Hepatocyte (in vitro differentiated cells): ENCODE measurements at places on chromosomes 2 and 18.
A peak's percentile ranks its signal among the peaks of the same experiment; 100 is the strongest.

GRCh38 chr2:232299927-232300674, 78.5 kb upstream of the ALPP start:
- DNase-seq = no peak

DNA sequence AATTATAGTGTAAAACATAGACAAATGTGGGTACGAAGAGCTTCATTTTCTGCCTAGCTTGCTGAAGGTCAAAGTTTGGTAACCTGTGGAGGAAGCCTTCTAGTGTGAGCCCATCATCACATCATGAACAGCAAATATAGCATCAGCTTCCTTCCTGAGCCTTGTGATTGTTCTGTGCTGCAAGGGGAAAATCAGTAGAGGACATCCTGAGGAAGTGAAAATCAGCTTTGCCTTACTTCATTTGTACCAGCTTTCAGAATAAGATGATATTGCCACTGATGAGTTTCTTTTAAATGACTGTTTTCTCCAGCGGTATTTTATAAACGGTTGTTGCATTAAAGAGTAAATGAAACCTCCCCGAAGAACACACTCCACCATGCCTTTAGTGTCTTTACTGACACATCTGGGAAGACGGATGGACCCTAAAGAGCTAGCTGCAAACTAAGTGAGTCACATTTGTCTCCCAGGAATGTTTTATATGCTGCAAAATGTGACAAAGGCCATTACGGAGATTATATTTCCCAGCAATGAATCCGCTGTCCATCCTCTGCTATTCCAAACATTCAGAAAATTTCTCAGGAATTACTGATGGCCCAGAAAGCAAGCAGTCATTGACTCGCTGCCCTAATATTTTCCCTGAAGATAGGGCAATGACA, 1272.8 kb downstream of the SUCLG1 start:
- DNase-seq = no peak

DNA sequence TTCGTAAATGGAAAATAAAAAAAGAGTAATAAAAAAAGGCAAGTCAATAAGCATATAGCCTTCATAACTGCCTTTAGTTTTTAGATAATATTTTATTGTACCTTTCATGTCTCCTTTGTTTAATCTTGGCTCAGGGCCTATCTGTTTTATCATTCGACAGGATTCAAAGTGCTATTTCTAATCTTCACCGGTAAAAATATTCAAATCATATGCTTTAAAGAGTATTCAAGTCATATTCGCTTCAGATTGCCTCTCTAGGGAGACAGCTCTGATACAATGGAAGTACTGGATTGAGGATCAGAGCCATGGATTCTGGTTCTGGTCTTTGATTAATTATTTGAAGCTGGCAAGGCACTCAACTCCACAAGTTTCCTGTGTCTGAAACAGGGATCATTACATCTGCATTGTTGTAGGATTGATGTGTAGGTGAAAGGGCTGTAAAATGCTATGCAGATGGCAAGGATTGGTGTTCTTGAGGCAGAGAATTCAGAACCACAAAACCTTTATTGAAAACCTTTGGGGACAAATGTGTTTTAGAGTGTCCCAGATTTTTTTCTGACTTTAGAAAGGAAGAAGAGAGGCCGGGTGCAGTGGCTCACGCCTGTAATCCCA, 84.3 kb upstream of the RAPH1 start:
- DNase-seq = no peak

- no peak for DNase-seq
Observed at GRCh38 chr2:186695081-186695756, 1.4 kb downstream of the FAM171B start.

DNA sequence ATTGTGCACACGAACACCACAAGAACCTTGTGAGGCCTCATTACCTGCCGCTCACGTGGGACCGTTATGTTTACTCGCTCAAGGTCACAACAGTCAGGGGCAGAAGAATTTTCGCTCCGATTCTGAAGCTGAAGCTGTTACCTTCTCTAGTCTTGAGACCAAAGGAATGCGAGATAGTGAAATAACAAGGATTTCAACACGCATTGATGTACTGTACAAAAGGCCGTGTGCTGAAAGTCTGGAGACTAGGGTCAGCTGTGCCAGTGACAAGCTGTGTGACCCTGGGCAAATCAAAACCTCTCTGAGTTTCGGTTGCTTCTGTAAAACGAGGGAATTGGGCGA, 583 bp downstream of the NEMP2 start:
- peak; percentile 43 for DNase-seq

DNA sequence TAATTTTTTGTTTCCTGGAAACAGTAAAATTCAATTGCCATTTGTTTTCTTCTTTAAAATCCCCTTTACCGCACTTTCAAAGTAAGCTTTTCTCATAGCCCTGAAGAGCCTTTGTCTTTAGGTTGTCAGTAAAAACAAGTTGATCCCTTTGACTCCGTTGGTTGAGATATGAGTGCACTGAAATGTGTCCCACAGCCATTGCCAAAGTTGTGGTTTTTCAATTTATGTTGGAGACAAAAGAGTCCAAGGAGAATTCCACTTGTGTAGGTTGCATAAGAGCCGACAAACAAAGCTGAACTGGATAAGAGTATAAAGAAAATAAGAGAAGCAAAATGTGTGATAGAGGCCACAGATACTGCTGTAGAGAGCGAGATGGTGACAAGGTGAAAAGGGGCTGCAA, 26.1 kb upstream of the HNMT start:
- no peak for DNase-seq

- DNase-seq = peak; percentile 50
Observed at GRCh38 chr2:25421820-25422411, 80.2 kb upstream of the DNMT3A start.

GRCh38 chr2:8515864-8516533, 165.9 kb upstream of the ID2 start:
- DNase-seq = no peak

DNA sequence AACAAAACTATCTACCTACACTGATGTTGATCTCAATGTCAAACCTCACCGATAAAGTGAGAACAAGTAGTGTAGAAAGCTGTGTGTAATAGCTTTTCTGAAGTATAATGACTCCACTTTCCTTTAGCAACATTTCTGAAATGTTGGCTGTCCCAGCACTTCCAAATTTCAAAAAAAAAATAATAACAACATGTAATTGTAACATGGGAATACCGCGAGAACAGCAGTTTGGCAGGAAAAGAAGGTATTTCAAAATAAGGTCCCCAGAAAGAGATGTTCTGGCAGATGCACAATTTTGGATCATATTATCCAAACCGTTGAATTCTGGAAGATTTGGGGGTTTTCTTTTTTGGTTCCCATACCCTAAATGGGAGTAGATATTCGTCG, 352.0 kb downstream of the ARHGAP15 start:
- DNase-seq = no peak

GRCh38 chr2:109280804-109281203, 151.8 kb downstream of the SH3RF3 start:
- DNase-seq = no peak

DNA sequence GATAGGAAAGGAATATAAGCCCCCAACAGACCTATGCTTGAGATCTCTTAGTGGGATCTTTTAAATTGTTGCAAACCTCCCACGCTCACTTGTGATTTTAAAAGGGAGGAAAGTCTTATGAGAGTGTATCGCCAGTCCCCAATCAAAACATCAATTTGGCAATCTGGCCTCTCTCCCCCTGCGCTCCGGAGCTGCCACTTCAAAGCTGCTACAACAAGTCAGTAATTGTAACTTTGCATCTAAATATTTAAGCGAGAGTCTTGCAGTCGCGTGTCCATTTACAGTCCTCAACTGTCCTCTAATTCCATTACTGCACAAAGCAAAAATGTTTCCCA, 8.4 kb downstream of the PAX3 start:
- no peak for DNase-seq

GRCh38 chr18:11987527-11987926, 6.2 kb downstream of the IMPA2 start:
- DNase-seq = no peak

DNA sequence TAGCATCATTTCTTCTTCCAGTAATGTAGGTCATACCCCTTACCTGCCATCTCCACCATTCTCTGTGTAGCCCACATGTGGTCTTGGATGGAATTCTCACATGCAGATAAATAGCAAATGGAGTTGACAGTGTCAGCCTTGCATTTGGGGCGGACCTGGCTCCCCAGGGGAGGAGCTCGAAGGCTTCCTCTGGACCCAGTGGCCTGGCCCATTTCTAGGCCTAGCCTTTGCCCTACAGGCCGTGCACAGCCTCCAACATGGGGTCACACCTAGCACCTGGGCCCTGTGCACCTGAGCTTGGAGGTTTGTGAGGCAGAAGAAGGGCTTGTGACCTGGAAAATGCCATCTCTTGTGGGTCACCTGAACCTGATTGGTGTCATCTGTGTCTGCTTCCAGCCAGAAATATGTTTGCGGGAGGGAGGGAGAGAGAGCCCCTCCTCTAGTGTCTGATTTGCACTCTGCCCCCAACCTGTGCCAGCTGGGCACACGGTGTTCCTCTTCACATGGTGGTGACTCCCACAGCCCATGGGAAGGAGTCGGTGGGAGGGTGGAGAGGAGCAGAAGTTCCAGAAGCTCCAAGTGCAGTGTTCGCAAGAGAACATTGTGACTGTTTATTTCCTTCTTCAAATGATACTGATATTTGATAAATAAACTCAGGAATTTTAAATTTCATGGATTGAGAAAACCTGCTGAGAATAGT, 33.0 kb downstream of the ITGB1BP1 start:
- DNase-seq = no peak

DNA sequence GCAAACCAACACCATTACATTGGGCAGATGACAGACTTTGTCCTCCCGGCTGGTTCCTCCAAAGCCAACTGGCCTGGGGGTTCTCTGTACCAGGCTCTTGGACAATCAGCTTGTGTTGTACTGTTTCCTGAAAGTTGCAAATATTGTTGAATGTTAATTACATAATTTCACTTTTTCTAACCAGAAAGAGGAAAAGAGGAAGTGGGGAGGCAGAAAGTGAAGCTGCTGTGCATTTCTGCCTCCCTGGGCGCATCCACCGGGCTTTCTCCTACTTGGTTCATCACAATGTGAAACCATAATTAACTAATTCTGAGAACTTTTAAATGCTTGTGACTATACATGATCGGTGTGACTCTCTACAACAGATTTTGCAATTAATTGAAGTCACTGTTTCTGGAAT, 10.1 kb downstream of the TWIST2 start:
- no peak for DNase-seq

- DNase-seq = no peak
Observed at GRCh38 chr2:181190711-181191110, 210.3 kb downstream of the UBE2E3 start.

- no peak for DNase-seq
Observed at GRCh38 chr2:1656961-1657841, 87.1 kb downstream of the PXDN start.

- DNase-seq = no peak
Observed at GRCh38 chr2:240596491-240596931, 10.0 kb downstream of the CAPN10 start.

- DNase-seq = no peak
Observed at GRCh38 chr18:7259475-7259874, 28.6 kb downstream of the LRRC30 start.

DNA sequence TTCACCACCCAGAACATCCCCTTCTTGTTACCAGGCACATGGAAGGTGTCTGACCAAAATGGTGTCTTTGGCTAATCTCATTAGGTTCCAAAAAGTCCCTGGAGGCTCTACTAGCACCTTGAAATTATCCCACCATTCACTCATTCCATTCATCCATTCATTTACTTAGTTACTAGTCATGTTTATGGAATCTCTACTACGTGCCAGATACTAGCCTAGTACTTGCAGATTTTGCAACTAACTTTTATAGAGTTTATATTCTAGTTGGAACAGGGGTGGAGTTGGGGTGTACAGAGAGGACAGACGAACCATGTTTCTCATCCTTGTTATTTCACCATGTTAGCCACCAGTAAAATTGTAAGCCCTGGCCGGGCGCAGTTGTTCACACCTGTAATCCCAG, 4.0 kb upstream of the NOP58 start:
- DNase-seq = no peak

DNA sequence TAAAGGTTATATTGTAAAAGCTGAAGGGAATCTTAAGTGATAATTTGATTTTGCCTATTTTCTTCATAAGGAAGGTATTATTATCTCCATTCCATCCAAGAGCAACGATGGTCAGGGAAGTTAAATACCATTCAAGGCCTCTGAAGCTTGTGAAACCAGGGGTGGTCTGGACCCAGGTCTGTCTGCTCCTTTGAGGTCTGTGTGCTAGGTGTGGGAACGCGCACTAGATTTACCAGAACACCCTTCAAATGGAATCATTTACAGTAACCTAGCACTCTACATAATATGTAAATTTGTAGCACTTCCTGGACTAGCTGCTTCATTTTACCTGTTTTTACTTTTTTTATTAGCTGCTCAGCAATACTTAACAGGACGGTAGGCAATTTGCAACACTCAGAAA, 6.4 kb upstream of the TRIB2 start:
- no peak for DNase-seq

DNA sequence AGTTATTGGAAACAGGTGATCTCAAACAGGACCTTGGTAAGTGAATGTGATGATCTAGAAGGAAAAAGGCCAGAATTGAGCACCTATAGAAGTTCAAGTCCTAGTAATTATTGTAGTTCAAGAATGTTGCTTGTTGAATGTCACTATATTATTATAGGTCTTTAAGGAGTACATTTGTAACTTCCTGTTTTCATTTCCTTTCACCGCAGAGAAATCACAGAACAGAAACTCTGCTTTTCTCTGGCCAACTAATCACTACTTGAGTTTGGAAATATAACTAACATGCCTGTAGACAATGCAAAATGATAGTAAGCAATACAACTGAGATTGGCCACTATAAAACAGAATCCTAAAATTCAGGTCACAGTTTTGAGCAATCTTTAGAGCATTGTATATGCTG, 61.8 kb upstream of the EFEMP1 start:
- DNase-seq = no peak

DNA sequence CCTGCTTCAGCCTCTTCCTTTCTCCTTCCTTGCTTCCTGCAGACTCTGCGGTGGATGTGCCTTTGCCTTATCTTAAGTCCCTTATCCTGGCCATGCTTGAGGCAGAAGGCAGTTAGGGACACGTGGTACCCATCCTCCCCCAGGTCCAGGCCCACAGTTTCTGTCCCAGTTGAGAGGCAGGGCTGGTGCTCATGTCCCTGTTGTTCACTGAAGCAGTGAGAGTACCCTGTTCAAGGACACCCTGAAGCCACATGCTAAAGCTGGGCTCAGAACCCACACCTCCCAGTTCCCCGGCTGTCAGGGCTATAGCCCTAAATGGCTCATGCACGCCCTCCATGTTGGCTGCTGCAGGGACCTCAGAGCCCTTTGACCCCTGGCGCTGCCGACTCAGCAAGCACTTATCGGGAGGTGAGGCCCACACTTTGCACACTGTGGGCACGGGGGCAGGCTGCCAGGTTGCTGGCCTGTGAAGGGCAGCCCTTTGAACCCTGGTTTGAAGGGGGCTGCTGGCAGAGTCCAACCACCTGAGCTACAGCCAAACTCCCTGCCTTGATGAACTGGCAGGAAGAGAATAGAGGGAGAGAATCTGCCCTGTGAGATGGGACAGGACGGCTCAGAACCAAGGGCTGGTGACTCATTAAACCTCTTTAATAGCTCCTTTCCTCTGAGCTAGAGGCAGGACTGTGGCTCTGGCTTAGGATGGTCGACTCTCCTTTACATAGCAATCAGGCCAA, 6.3 kb downstream of the KHK start:
- DNase-seq = peak; percentile 62

GRCh38 chr2:153106802-153107477, 371.6 kb downstream of the RPRM start:
- DNase-seq = no peak
